Type B pancreatic cell (in vitro differentiated cells): ENCODE measurements at places on chromosomes 5 and 9. TPM values are rescaled to one million over a fixed set of nuclear protein-coding genes. Genes with fewer than 3 reads are reported as not detected.

TOR4A gene
- 2.7 and 4.5 TPM in 2 replicates for total RNA-seq

TLE1 gene
- 40.2 and 99.6 TPM in 2 replicates for total RNA-seq

B4GALT7 gene
- total RNA-seq, result 30.9 and 31.0 TPM in 2 replicates

LHX3 gene
- 0.10 and 0.90 TPM in 2 replicates for total RNA-seq

TIMD4 gene
- not detected in 2 replicates for total RNA-seq

PDE8B gene
- 16.7 and 69.8 TPM in 2 replicates for total RNA-seq

GRCh38 chr5:143758750-143759149 is 53.2 kb upstream of the HMHB1 start:
- no peak for DNase-seq

DNA sequence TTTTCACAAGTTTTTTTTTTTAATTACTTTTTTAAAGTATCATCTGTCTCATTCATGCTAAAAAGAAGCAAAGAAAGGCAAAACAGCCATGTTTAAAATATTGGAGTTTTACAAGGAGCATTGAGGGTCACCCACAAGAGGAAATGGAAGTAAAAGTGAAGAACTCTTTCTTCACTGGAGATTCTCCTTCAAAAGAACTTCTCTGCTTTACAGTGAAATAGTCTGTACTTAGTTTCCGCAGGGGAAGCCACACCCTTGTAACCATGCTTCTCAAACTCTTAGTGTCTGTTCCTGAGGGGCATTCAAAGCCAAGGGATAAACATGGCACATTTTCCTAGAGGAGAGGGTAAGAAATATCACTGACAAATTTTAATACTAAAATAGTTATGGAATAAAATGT is 8.6 kb downstream of the C9orf72 start:
- no peak for DNase-seq

DNA sequence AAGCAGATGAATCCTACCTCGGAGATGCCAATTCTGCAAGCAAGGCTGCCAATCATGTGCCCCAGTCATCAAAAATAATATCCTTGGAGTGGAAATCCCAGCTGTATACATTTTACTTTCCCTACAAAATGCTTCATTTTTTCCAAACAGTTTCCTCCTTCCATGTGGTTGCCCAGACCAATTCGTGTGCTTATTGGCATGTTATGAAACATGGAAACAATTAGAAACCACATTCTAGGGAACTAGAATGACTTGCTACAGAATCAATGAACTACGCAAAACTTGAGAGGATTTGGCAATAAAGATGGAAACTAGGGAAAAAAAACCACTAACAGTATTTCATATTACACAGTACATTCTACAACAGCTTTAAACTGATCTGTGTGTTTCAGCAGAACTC is 584.5 kb upstream of the DMAC1 start:
- no peak for DNase-seq

DNA sequence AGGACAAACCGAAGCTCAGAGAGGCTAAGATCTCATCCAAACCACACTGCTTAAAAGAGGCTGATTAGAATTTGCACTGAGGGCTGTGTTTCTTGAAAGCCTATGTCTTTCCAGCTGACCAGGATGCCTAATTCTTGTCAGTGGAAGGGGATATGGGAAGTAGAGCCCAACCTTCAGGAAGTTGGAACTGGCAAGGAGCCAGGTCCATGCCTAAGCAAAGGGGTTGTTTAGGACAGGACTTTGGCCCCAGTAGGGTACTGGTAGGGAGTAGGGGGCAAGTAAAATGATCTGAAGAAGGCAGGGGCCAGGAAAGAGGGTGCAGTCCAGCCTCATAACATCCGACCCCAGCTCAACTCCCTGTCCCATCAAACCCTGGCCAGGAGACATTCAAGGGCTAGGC is 130.9 kb downstream of the GAS1 start:
- no peak for DNase-seq

DNA sequence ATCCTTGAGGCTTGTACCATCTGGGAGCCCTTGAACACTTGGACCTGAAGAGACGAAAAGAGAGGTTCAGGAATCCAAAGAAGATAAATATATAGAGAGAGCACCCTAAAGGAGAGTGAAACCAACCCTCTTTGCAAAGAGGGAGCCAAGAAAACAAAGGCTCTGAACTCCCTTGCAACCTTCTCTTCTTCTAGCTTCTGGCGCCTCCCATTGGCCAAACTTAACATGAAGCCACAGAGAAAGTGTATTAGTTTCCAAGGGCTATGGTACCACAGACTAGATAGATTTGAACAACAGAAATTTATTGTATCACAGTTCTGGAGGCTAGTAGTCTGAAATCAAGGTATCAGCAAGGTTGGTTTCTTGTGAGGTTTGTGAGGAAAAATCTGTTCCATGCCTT is 175.1 kb downstream of the HCN1 start:
- no peak for DNase-seq

DNA sequence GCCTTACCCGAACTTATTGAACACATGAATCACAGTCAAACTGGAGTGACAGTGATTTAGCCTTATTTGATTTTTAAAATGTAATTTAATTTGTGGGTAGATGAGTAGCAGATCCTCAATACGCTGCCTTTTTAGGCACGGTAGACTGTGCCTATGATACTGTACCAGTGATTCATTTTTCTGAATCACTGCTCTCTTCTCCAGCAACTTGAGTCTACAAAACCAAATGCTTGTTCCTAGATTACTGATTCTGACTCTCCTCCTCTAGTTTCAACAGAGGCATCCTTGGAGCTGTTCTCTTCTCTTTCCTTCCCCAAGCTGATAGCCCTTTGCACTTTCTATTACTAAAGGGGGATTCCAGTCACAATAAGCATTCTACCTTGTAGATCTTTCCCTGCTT is 94.3 kb upstream of the IL7R start:
- DNase-seq, result no peak

DNA sequence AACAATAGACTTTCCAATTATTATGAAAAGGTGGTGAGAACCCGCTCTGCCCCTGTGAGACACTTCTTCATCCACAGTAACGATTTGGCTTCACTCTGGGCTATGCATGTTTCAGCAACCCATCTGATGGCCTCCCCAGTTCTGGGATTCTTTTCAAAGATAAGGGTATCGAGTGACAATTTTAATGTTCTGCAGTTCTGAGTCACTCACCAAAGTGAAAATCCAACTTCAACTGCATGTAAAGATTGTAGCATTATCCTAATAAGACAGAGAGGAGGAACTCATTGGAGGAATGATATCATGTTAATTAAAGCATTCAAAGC is 1078.3 kb upstream of the SEMA6A start:
- no peak for DNase-seq

- no peak for DNase-seq
These were observed 15.4 kb downstream of the CDC42SE2 start for GRCh38 chr5:131279204-131279603.

DNA sequence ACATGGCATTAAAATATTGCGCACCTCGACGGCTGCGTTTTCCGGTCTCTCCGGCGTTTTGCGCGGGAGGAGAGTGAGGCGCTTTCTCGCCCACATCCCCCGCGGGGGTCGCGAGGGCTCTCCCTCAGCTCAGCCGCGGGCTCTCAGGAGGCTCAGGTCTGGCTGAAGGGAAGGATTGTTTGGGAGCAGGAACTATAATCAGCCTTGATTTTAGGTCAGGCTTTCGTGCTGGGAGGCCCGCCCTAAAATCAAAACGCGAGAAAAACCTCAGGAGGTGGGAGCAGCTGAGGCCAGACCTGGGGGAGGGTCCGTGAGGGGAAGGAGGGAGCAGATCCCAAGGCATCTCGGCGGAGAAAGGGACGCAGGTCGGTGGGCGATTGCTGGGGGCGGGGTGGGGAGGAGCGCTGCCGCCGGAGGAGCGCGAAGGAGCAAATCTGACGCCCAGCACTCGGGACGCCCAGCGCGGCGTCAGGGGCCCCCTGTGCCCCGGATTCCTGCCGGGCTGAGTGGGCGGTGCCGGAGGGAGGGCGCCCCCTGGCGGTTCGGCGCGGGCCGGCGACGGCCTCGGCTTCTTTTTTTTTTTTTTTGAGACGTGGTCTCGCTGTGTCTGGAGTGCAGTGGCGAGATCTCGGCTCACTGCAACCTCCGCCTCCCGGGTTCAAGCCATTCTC is 18.7 kb upstream of the RNF130 start:
- peak; percentile 91 for DNase-seq

DNA sequence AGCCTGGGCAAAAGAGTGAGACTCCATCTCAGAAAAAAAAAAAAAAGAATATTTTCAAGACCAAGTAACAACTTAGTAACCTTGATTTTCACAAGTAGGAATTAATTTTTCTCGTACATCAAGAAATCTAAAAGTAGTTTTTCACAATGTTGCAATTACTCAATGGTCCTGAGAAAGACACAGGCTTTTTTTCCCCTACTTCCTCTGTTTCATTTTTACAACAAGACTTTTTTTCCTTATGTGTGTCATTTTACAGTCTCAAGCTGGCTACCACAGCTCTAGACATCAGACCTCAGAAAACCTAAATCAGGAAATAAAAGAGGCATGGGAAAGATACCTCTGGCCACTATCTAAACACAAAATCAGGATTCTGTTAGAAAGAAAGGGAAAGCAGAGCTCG is 45.9 kb downstream of the WDR36 start:
- no peak for DNase-seq

- DNase-seq, result no peak
These were observed 23.7 kb downstream of the SNX30 start for GRCh38 chr9:112774006-112774996.

DNA sequence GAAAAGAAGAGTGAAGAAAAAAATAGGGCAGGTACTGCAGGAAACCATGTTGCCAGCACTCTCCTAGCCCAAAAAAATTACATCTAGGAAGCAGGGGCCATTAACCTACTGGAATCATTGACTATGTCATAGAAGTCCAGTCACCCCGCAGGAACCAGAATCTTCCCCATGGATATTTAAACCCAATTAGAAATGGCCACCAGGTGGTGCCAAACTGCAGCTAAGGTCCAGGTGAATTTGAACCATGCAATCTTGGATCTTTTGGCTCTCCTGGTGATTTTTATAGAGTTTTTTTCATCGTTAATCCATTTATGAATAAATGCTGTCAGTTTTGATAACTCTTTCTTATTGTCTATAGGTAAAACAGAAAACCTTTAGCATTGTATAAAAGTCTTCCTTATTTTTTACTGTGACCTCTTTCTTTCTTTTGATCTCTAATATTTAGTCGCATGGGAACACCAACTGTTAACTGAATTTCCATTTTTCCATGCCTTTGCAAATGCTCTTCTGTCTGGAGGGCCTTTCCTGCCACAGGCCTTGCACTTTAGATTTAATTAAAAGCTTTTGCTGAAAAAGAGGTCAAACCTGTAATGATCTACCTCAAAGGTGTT is 147.5 kb upstream of the FGF10 start:
- DNase-seq, result no peak

GRCh38 chr5:167797933-167798332 is 493.5 kb upstream of the WWC1 start:
- DNase-seq, result no peak

DNA sequence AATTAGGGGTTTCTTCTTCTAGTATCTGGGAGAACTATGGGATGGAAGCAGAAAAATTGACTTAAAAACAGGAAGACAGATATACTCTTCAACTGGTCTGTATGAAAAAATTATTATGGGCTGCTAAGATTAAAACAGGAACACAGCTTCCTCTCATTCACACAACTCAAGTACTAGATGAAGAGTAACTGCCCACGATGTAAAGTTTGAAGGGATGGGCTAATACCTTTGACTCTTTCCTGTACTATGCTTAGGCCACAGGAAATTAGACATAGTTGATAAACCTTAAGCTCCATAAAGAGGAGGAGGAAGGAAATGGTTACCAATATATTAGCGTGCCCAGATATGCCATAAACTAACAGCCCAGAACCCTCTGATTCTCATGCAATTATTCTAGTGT is 88.6 kb downstream of the ANKRD31 start:
- no peak for DNase-seq

DNA sequence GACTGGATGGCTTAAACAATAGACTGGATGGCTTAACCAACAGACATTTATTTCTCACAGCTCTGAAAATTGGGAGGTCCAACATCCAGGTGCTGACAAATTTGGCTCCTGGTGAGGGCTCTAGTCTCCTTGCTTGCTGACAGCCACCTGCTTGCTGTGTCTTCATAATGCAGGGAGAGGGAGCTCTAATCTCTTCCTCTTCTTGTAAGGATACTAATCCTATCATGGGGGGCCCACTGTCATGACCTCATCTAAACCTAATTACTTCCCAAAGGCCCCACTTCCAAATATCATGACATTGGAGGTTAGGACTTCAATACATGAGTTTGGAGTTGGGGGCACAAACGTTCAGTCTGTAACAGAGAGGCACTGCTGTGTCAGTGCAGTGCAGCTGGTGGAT is 26.4 kb downstream of the FOXD1 start:
- no peak for DNase-seq

DNA sequence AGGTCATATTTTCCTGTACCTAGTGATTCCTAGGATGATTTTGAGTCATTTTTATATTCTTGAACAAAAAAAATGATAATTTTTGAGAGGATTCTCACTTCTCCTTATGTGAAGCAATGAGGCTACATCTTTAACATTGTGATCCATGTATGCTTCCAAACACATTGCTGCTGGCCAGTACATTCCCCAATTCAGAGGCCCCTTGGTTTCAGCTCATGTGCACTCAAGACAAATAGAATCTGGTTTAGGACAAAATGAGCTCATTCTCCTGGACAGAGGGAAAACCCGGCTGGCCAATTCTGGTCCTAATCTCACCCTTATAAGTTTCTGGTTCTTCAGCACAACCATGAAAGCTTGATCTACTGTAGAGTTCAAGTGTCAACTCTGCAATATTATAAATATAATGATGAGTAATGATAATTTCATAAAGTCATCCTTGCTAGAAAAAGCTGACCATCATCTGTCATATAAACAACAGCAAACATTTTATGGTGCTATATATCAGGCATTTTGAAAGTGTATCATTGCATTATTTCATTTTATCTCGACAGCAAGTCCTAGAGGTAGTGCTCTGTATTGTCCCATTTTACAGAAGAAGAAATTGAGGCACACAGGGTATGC is 139.1 kb upstream of the ZNF366 start:
- DNase-seq, result no peak

DNA sequence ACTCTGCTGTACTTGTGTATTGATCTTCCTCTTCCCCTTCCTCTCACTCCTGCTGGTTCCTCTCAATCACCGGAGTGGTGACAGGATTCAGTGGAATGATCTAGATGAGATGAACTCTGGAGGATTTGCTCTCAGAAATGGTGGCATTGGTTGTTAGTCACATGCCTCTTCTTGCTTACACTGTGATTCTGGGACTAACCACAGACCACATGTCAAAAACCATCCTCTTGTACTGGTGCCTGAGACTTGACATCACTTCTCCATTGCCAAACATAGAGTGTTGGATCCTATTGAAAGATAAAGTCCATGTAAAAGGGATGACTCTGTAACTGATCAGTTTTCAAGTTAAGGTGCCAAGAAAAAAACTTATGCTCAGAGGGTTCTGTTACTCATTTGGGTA is 506.5 kb downstream of the DMAC1 start:
- DNase-seq, result no peak

DNA sequence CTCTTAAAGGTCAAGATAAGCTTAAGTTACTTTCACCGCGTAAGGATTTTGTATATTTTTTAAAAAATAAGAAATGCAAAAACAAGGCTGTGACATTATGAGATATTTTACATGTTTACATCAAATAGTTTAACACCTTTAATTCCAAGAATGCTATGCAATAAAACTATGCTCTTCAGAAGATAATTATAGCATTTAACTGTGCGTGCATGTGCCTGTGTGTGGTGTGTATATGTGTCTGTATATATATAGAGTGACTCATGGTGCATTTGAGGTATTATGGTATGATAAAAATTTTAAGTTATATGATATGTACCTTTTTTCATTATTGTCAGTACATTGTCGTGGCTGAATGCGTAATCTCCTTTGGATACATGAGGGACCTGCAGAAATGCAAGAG is 539.3 kb downstream of the PDE4D start:
- no peak for DNase-seq

- no peak for DNase-seq
These were observed 142.8 kb upstream of the ALDH1B1 start for GRCh38 chr9:38249587-38250210.

GRCh38 chr9:15606643-15607472 is 54.0 kb downstream of the CCDC171 start:
- DNase-seq, result no peak
